ENCODE measurements at places on chromosomes 16 and 17.

DNA sequence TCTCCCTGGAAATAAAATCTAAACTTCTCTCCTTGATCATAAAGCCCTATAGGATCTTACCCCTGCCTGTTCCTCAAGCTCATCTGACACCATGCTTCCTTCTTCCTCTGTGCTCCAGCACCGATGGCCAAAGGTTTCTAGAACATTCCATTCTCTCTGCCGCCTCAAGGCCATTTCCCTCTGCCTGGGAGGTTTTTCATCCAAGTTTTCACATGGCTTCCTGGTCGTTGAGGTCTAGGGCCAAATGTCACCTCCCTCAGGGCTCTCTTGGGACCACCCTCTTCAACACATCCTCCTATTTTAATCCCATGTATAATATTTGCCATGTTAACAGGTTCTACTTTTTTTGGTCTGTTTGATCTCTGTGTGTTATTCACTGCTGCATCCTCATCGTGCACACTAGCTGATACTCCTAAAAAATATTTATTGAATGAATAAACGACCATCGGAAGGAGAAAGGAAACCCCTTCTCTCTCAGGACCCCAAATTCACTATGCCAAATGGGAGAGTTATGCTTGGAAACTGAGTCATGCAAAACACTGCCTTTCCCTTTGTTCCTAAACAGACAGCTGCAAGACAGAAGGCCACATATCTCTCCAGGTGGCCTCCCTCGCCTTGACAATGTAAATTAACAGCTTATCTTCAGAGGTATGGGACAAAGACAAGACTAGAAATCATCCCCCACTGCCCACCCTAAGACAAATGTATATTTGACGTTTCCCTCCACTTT is 78.5 kb downstream of the XYLT1 start:
- no peak for DNase-seq

DNA sequence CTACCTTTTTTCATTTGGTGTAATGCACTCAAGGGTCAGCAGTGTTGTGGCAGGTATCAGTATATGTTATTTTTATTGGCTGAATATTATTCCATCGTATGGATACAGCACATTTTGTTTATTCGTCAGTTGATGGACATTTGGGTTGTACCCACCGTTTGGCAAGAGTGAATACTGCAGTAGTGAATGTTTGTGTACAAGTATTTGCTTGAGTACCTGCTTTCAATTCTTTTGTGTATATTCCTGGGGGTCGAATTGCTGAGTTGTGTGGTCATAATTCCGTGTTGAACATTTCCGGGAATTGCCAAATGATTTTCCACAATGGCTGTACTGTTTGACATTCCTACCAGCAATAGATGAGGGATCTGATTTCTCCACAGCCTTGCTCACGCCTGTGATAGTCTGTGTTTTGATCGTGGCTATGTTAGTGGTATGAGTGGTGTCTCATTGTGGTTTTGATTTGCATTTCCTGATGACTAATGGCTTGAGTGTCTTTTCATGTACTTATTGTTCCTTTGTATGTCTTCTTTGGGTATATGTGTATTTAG is 108.4 kb downstream of the OR1D5 start:
- no peak for DNase-seq

GRCh38 chr16:82265809-82266208 is 95.8 kb upstream of the MPHOSPH6 start:
- no peak for DNase-seq

DNA sequence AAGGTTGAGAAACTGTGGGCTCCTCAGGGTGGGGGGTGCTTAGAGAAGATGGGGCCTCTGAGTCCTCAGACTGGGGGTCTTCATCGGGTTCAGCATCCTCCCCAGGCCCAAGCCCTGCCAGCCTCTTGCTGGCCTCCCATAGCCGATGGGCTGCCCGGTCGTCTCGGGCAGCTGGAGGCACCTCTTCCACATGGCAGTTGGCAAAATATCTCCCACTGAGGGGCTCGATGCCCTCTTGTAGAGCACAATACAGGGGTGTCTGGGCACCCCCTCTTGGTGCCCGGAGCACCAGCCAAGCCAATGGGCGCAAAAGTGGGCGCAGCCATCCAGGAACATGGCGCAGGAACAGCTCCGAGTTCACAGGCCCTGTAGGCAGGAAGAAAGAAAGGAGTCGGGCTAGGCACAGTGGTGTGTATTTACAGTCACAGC is 1.0 kb upstream of the FLOT2 start:
- DNase-seq: no peak

GRCh38 chr16:72815348-72816318 is 232.3 kb downstream of the ZFHX3 start:
- no peak for DNase-seq

DNA sequence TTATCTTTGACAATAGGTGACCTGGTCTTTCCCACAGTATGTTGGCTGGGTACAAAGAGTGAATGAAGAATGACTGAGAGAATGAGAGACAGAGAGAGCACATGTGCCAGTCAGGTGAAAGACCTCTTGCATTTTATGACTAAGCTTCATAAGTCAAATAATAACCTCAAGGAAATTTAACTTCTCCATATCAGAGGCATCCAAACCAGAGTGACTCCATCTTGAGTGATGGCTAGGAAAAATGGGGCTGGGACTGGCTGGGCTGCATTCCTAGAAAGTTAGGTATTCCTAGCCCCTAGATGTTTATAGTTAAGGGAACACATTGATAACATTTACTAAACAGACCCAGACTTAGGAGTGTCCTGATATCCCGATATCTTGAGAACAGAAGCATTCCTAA is 3.9 kb upstream of the RBL2 start:
- no peak for DNase-seq

- DNase-seq: no peak
Observed at GRCh38 chr17:60910415-60910814, 232.8 kb downstream of the BCAS3 start.

DNA sequence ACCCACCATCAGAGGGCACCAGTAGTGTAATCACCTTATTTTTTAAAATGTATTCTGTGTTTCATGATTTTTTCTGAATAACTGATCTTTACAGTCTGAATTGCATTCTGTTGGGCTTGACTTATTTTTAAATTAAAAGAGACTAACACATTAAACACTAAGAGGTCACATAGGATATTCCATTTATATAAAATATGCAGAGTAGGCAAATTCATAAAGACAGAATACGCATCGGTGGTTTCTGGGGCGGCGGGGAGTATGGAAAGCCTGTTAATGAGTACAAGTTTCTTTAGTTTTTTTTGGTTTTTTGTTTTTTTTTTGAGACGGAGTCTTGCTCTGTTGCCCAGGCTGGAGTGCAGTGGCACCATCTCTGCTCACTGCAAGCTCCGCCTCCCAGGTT is 366.3 kb downstream of the WWOX start:
- DNase-seq: no peak

DNA sequence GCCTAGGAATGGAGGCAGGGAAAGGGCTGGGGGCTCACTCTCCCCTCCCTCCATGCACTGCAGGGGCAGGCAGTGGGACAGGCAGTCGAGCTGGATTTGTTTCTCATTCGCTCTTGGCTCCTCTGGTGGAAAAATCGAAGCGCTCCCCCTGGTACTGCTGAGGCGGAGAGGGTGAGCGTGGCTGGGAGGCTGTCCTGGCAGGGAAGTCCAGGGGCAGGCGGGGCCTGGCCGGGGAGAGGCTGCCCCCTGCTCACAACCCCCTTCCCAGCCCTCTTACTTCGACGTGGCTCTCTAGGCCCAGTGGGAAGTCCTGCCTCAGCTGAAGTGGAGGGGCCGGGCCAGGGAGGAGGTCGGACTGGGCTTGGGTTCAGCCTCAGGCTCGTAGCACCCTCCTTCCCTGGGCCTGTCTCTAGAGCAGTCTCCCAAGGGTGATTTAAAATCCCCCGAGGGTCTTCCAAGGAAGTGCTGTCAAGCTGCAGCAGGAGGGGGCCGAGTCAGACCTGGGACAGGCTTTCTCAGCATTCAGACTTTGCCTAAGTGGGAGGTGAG is 16.5 kb upstream of the TMEM92 start:
- no peak for DNase-seq

DNA sequence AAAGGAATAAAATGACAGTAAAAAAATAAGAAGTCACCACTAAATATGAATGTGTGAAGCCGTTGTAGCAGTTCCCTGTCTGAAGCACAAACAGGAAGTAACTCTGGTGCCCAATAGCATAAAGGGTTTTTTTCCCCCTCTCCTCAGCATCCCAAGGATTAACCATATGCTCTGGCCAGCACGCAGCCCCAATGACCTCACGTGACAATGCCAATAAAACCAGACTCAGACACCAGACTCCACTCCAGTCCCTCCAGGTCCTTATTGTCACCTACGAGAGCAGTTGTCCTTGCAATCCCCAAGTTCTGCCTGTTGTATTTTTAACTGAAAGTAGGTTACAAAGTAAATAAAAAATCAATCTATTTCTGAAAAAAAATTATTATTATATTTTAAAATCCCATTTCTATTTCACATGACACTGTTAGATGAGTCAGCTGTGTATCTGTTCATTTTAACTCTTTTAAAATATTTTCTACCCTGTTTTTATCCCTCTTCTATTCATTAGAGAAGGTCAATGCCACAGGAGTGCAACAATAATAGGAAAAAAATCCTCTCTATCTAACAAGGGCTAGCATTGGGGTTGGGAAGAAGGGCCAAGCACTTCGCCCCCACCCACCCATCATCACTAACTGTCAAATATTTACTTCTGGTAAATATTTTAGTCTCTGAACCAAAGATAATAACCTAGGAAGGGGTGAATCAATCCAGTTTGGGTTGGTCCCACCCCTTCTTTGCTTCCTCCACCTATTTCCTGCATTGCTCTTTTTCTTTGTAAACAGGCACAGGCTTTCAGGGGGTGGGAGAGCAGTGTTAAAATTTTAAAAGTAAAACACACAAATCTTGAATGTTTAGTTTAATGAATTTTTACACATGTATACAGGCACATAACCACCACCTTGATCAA is 6.6 kb downstream of the PRAC1 start:
- DNase-seq: no peak

- no peak for DNase-seq
Observed at GRCh38 chr17:83177611-83178532, 98.5 kb downstream of the METRNL start.

GRCh38 chr16:1871974-1872635 is at the start of gene MEIOB:
MEIOB (minus strand) TSS chr16:1872164; CDS start chr16:1868175, 3,989 bp downstream.
- DNase-seq: peak; percentile 26

GRCh38 chr17:35596530-35597233 is 9.6 kb downstream of the AP2B1 start:
- DNase-seq: no peak

GRCh38 chr16:1743376-1744337 is 27.7 kb downstream of the NME3 start:
- DNase-seq: no peak

GRCh38 chr17:36593656-36594316 is 2.1 kb downstream of the DHRS11 start:
- no peak for DNase-seq

GRCh38 chr16:85945424-85945751 is 46.4 kb downstream of the IRF8 start:
- no peak for DNase-seq

- DNase-seq: no peak
Observed at GRCh38 chr16:68227850-68228553, 7.9 kb downstream of the ESRP2 start.

- no peak for DNase-seq
Observed at GRCh38 chr16:85399583-85400284, 213.4 kb upstream of the GSE1 start.

DNA sequence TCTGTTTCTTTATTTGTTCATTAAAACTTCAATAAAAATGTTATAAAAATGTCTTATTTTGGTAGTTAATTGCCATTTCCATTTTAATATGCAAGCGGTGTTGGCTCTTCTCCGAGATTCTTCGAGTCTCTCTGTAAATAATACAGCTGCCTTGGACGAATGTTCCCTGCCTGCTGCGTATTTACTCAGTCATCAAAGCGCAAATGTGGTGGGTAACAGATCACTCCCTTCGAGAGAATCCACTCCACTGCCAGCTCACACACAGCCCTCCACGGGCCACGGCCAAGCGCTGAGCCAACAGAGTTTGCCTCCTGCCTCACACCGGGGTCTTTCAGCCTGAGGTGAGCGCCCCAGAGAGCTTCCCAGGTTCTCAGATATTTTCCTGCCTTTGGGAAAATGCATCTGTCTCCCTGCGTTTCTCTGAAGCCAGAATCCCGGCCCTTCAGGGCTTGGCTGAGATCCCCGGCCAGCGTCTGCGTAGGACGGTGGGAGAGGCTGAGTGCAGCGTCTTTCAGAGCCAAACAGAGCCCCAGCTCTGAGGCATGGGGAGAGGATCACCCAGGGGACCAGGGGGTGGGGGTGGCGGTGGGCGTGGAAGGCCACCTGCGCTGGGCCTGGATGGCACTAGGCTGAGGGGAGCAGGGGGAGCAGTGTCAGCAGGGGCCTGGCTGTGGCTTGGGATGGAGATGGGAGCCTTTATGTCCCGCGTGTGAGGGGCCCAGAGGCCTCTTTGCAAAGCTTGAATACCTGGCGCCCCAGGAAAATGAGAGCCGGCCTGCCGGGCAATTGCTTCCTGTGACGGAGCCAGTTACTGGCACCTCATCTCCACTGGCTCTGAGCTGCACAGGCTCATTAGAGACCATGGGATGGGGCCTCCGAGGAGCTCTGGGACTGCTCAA is 248.7 kb downstream of the RBFOX3 start:
- no peak for DNase-seq

DNA sequence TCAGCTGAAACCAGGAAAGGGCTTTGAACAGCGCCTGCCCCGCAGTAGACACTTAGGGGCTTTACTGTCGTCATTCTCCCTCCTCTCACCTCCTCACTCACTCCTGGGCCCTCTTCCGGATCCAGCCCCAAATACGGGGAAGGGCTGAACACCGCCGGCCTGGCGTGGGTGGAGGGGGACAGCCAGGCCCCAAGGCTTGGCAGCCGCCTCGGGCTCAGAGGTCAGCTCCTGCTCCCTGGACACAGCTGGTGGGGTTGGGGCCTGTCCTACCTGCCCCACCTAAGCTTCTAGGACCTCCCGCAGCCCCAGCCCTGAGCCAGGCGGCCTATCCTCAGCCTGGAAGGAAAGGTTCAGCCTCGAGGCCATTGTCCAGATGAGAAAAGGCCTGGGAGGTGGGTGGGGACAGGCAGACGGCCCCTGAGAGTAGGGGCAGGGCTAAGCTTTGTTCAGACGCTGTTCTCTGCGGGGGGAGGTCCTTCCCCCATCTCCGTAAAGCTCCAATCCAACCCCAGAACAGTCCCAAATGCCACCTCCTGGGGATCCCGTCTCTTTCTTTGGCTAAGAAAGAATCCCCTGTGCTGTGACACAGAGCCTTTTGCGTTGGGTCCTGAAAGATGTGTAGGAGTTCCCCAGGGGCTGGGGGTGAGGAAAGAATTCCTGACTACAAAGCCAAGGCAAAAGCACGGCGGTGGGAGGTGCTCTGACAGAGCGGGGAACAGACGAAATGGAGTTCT is 881 bp upstream of the LLGL1 start:
- no peak for DNase-seq

DNA sequence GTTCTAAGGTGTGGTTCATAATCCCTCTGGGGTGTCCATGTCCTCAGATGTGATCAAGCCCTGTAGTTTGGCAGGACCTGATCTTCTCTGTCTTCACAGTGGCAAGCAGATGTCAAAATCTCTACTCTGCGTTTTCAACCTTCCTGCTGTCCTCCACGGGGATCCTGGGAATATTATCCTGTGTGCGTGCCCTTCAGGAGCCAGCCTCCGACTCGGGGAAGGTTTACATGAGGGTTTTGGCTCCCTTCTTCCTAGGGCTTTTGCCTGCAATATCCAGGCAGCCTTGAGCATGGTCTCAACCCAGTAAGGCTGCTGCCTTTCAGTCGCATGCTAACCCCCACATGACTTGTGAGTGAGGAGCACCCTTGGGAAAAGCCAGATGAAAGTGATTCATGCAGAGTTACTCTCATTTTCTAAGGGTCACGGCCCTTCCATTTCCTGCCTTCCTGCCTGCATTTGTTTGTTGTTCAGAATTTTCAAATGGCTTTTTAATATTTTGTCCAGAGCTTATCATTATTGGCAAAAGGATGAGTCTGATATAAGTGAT is 202.2 kb upstream of the CHMP6 start:
- DNase-seq: no peak

GRCh38 chr17:20986767-20987510 is 55.9 kb downstream of the USP22 start:
- DNase-seq: no peak

Measured in activated T-cell treated with anti-CD3 and anti-CD28 coated beads for 4 hours (primary cell).